ENCODE measurements at places on chromosomes 4 and X.

DNA sequence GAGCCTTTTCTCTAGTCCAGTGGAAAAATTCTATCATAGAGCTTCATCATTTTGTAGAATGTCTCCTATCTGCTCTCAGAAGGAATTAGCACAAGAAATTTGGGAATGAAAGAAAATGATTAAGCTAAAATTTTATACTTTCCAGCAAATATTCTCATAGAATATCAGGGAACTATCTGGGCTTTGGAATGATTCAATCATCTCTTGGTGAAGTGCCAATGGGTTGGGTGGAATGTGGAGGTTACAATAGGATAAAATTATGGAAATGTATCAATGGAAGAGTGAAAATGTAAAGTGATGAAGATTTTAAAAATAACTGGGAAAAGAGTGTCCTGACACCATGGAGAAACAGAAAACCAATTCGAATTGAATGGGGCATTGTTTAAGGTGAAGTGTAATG lies 119.0 kb upstream of the MID1 start:
- DNase-seq = no peak

GRCh38 chr4:99552872-99553271 lies 11.0 kb downstream of the TRMT10A start:
- DNase-seq = no peak

DNA sequence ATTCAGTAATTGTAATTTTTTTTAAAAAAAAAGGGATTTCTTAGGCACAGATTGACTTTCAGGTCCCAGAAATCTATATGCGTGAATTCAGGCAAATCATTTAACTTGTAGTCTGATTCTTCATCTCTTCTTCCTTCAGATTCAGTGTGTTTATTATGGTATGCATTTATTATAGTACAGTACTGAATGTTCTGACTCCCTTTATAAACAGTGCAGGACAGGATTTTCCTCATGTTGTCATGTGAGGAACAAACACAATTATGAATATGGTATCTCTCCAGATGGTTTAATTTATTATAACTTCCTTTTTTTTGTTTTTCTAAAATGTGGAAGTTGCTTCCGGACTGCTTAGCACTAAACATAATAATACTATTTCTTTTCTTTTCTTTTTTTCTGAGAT lies 54.2 kb downstream of the RPS3A start:
- no peak for DNase-seq

DNA sequence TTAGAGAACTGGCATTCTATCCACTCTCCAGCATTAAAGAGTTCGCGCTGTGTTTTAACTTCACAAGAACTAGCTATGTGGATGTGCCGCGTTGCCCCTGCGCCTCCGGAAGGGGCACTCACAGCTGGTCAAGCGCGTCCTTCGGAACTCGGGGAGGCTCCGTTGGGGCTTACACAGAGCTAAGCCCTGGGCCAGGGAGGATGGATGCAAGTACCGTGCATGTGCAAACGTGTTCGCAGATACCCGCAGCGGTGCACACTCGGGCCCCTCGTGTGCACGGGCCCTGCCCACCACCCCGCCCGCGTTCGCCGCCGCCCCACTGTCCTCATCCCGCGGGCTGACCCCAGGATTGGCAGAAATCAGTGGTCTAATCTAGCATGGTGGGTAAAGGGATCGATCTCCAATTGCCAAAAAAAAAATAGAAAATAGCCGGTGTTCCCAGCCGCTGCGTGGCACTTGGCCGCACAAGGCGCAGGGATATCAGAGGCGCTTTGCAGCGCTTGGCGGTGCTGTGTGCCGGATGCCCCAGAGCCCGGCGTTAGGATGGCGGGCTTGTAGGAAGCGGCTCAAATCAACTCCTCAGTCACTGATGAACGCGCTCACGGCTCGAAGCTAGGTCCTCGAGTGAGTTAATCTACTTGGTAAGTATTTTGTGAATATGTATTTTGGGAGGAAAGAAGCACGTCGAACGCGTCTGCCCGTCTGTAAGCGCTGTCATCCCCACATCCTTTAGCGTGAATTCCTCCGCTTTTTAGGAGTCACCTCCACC lies 989 bp upstream of the PCDH10 start:
- peak; percentile 73 for DNase-seq

DNA sequence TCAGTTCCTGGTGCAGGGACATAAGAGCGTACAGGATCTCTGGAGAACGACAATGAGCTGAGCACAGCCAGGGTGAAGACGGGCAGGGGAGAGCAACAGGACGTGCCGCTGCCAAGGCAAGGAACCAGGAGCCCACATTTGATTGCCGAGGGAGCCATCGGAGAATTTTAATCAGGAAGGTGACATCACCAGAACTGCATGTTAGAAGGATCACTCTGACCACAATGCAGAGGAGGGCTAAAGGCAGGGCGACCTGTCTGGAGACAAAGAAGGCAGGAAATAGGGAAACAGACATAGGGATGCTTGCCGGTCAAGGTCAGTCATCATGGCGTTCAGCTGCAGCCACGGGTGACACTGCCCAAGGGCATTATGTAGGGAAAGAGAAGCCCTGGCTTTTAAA lies 81.4 kb downstream of the RBM47 start:
- DNase-seq = peak; percentile 65

DNA sequence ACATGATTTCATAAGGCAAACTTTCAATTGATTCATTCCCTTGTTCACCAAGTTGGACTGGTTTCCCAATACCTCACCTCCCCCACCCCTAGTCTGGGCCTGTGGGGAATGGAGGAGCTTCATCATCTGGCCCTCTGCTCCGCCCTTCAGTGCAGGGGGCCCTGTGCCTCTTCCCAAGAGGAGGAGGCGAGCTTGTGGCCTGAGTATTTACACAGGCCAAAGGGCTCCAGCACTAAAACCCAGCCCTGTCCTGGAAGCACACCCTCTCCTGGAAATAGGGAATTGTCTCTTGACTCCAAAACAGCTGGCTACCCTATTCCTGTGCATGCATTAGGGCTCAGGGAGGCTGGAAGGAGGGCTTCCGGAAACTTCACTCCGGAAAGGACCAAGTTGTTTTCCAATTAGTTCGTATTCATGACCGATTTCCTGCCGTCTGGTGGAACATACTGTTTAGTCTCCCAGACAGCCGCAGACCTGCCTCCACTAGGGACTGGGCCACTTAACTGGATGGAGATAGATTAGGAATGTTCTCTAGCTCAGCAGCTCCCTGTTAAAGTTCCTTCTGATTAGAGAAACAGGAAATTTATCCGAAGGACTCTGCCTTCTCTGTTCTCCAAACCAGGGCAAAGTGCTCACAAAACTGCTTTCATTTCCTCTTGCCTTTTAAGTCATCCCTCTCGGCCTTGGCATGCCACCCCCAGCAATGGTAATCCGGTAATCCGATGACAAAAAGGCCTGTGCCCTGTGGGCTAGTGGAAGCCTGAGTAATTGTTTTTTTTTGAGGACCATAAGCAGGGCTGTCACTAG lies 5.8 kb downstream of the SRPX2 start:
- peak; percentile 97 for DNase-seq

GRCh38 chr4:61094854-61095598 lies 105.1 kb upstream of the ADGRL3 start:
- DNase-seq = no peak

DNA sequence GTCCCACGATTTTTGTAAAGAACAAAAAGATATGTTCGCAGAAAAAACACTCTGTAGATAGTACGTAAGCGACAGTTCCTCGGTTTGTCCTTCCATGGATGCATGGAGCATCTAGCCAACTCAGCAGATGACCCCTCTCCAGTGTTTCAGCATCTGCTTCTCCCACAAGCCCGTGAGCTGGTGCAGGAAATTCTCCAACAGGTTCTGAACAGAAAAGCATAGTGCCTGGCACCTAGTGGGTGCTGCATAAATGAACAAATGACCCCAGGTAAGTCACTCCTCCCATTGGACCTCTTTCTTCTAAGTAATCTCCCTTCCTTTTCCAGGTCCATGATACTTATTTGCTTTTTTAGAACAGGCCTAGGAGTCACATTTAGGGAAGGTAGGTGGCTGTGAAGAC lies 966 bp upstream of the KIAA0232 start:
- no peak for DNase-seq

DNA sequence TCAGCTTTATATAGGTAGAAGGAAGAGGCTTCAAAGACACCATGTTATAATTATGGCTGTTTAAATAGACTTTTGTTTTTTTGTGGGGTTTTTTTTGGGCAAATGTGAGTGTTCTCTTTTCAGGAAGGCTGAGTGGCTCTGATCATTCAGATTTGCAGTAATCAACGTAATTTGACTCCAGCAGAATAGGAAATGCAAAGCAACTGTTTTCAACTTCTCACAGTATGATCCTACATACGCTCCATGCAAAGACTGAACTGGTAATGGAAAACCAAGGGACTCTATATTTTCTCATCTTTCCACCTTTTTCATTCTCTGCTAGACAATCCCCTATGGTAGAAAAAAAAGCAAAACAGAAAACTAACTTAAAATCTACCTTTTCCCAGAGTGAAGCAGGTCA lies 10.8 kb downstream of the ADH1B start:
- DNase-seq = no peak

GRCh38 chr4:162162672-162163071 lies 1.1 kb downstream of the FSTL5 start:
- no peak for DNase-seq

GRCh38 chr4:106601519-106601918 lies 232.9 kb upstream of the GIMD1 start:
- peak; percentile 89 for DNase-seq

GRCh38 chr4:120897981-120898719 lies 24.4 kb downstream of the PRDM5 start:
- no peak for DNase-seq

GRCh38 chr4:47043821-47044220 lies 12.5 kb downstream of the GABRB1 start:
- no peak for DNase-seq

Measured in amniotic epithelial cell (primary cell).